ENCODE measurements at places on chromosomes 16 and 17.

GRCh38 chr16:67459861-67460150, 21.2 kb downstream of the ATP6V0D1 start:
- no peak for DNase-seq

GRCh38 chr17:66667491-66668030, 167.4 kb upstream of the CACNG5 start:
- DNase-seq, result no peak

DNA sequence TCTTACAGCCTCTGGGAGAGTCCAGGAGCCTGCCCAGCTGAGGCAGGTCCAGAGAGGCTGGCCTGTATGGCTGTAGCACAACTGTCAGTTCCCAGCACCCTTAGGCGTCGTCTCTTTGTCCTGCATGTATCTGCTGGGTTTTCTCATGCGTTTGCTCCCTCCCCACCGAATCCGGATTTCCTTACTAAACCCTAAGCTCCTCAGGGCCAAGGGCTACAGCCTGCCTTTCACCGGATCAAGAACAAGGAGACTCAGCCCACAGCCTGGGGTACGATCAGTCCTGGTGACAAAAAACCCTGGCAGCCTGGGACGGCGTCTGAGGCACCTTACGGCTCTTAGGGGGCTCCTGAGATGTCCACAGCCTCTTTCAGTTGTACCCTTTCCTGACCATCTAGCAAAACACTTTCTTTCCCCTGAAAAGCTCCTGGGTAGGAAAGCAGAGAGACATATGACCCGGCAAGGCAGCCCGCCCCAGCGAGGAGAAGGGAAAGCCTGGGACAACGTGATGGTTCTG, 12.2 kb downstream of the HIC1 start:
- DNase-seq, result no peak

DNA sequence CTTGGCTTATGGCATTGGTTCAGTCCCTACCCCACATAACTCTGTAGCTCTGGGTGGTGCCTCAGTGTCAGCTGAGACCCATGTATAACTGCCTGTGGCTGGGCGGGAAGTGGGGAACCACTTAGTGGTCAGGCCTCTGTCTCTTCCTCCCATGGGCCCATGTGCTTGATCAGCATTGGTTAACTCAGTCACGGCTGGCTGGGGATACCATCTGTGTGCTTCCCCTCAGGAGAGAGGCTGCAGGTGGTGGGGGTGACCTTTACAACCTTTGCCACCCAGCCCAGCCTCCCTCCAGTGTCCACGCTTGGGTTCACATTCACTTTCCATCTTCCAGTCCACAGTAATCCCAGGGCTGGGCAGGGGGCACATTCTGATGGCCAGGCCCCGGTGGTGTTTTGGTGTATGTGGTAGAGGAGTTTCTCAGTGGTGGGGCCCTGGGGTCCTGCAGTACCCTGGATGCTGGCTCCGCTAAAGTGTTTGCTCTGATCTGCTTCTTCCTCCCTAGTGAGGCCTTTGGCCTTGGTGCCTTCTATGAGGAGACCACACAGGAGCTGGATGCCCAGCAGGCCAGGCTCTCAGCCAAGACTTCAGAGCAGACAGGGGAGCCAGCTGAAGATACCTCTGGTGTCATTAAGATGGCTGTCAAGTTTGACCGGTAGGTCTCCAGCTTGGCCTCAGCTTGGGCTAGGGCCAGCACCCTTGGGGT, 10.2 kb upstream of the NFATC3 start:
- no peak for DNase-seq

- DNase-seq, result no peak
These were observed 202.9 kb upstream of the IRX3 start for GRCh38 chr16:54489225-54490111.

GRCh38 chr17:49977463-49978389, 8.7 kb downstream of the DLX4 start:
- DNase-seq, result no peak

DNA sequence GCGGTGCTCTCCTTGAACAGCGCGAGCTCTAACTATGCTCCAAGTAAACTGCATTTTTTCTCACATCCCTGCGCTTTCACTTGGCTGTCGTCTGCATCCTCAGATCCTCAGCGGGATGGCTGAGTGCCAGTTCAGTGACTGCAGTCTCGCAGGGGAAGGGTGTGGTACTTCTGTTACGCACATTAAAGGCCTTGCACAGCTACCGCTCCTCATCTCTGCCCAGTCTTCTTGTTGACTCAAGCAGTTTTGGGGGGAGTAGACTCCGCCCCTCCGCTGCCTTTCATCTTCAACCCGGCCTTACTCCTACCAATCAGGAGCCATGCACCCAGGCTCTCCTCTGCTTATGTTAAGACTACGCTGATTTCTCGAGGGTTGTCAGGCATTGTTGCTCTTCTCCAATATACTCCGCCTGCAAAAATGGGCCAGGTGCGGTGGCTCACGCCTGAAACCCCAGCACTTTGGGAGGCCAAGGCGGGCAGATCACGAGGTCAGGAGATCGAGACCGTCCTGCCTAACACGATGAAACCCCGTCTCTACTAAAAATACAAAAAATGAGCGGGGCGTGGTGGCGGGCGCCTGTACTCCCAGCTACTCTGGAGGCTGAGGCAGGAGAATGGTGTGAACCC, 10.0 kb downstream of the ATP5PD start:
- peak; percentile 92 for DNase-seq

DNA sequence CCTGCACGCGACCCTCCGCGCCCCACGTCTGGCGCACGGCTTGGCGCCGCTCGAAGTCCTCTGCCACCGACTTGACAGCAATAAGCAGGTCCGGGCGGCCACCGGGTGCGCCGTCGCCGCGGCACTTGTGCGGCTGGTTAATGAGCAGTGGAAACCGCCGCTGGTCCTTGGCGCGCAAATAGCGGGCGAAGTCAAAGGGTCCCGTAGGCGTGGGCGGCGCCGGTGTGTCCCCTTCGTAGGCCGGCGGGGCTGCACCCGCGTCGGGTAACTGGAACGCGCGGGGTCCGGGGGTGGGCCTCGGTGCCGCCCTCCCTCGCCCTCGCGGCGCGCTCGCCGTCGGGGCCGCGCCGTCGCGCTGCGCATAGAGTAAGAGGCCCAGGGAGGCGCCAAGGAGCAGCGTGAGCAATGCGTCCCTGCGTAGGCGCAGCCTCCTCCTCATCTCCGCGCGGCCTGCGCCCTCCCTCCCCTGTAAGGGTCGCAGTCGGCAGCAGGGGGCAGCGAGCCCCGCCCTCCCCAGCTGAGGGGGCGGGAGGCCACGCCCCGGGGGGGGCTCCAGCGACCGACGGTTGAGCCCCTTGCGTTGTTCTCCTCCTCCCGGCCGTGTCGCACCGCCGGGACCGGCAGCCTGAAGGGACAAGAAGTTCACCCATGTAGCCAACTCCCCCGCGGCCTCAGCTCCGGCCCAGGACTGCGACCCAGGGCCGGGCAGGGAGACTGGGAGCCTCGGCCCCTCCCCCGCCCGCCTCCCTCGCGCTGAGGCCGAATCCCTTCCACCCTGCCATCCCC, 558 bp downstream of the B3GNT9 start:
- no peak for DNase-seq

GRCh38 chr17:11564589-11565380, 33.5 kb upstream of the DNAH9 start:
- DNase-seq, result no peak

GRCh38 chr16:84878770-84879169, 59.0 kb downstream of the CRISPLD2 start:
- no peak for DNase-seq

GRCh38 chr16:3514621-3515020, 13.8 kb downstream of the CLUAP1 start:
- no peak for DNase-seq

DNA sequence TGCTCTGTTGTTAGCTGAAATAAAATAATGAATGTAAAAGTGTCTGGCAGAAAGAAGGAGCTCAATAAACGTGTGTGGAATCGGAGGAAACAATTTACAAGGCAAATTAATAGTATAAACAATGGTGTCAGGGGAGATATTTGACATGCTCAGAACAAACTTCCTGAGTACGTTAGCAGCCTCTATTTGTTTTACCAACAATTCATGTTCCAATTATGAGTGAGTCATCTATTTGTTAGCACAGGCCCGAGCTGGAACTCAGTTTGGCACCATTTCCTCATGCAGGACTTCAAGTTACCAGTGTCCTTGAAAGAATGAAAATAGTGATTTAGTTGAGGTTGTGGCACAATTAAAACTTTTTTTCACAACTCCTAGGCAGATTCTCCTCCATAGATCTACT, 9.1 kb downstream of the ASIC2 start:
- no peak for DNase-seq

DNA sequence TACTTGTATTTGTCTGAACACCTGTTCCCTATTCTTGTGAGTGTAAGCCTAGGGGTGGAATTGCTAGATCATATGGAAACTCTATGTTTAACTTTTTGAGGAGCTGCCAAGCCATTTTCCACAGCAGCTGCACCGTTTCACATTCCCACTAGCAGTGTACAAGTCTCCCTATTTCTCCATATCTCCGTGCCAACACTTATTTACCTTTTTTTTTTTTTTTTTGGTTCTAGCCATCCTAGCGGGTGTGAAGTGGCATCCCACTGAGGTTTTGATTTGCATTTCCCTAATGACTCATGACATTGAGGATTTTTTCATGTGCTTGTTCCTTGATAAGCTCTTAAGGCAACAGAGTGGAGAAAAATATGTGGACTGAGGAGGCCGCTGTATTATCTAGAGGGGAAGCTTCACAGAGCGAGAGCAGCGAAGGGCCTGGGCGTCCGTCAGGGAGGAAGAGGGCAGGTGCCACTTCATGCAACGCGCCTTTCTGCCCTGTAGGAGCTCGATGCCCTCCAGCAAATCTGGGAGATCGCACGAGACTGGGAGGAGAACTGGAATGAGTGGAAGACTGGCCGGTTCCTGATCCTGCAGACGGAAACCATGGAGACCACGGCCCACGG, 50.0 kb downstream of the DNAH2 start:
- DNase-seq, result no peak

GRCh38 chr17:79749156-79749815, 18.5 kb downstream of the ENPP7 start:
- no peak for DNase-seq

DNA sequence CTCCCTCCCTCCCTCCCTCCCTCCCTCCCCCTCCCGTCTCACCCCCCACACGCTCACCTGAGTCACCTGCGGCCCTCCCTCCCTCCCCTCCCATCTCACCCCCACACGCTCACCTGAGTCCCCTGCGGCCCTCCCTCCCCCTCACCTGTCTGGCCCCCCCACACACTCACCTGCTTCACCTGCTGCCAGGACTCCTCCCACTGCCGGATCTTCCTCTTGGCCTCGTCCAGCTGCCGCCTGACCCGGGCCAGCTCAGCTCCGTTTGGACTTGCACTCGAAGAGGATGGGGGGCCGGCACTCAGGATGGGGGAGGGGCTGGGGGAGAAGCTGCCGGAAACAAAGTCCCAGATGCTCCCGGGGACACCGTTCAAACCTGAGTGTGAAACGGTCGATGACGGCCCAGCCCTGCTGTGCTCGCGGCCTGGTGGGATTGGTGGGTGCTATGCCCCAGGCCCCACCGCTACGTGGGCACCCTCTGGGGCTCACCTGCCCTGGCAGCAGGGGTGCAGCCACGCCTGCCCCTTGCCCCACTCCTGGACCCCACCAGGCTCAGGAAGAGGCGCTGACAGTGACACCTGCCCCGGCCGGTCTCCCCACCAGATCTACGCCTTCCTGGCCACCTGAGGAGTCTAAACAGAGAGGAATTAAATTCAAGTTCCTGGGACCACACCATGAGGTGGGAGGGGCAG, 15.9 kb downstream of the GNPTG start:
- DNase-seq, result no peak

DNA sequence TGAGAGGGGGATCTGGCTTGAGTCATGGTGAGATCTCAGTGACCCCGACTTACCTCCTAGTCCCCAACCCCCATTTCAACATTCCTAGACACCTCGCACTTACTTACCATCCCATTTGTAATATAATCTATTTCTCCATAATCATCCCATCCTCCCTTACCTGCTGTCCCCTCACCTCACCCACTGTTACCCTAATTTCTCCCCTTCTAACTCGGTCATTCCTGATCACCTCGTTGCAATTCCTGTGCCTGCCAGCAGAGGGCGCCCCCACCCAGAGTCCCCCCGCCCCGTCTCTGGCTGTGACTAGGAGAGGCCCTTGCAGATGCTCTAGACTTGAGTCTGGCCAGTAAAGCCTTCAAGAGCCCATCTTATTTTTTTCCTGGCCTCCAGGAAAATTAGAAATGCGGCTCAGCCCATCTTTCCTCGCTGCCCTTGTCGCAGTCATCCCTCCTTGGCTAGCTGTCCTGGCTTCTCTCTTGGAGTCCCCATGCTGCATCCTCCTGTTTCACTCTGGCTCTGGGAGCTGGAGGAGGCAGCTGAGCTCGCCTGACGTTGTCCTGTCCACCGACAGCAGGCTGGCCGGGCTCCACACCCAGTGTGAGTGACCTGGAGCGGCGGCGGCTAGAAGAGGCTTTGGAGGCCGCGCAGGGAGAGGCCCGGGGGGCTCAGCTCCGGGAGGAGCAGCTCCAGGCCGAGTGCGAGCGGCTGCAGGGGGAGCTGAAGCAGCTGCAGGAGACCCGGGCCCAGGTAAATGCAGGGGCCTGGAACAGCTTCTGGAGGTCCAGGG, 5.0 kb downstream of the TBKBP1 start:
- peak; percentile 61 for DNase-seq

- DNase-seq, result no peak
These were observed 308.9 kb upstream of the DYNLRB2 start for GRCh38 chr16:80231888-80232287.

- no peak for DNase-seq
These were observed 57.3 kb downstream of the ZFPM1 start for GRCh38 chr16:88510091-88510994.

DNA sequence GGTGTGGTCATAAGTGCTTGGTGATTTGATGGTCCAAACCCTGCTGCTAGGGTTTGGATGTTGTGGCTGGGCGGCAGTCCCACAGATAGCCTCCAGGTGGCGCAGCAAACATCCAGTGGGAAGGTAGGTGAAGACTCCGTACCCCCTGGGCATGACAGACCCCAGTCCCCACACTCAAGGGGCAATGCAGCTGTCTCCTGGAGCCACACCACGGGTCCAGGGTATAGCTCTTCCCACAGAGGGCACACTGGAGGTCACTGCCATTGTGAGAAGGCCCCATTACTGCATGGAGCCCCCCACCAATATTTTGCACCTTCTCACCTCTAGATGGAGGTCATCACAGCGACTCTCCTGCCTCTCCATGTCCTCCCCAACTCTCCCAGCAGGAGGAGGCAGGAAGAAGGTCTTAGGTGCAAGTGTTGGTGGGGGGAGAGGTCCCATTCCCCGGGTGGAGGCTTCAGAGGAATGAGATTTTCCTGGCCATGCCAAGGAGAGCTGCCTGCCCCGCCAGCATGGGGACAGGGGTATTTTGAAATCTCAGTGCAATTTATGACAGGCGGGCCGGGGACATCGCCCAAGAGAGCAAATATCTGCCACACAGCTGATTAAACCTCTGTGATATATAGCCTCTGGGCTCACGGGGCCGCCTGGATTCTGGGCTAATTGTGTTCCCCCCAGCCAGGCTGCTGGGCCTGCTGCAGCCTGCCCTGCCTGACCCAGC, 17.1 kb upstream of the C17orf113 start:
- peak; percentile 48 for DNase-seq

GRCh38 chr16:29146266-29146665, 161.4 kb downstream of the LAT start:
- DNase-seq, result no peak

DNA sequence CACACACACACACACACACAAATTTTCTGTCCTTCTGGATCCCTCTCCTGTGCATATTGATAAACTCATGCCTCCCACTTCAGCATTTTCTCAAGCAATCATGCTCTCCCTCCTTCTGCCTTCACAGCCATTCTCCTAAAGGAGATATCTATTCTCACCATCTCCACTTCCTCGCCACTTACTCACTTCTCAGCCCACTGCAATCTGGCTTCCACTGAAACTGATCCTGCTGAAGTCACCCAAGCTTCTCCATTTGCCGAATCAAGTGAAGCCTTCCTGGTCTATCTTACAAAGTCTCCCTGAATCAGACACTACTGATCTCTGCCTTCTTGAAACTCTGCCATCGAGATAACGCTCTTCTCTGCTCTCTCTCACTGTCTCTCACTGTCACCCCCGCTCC, 54.0 kb upstream of the GNAO1 start:
- DNase-seq, result no peak
